CD4-positive, alpha-beta T cell treated with Interleukin-6 for 4 hours (primary cell): ENCODE measurements at places on chromosomes 2 and 18.

DNA sequence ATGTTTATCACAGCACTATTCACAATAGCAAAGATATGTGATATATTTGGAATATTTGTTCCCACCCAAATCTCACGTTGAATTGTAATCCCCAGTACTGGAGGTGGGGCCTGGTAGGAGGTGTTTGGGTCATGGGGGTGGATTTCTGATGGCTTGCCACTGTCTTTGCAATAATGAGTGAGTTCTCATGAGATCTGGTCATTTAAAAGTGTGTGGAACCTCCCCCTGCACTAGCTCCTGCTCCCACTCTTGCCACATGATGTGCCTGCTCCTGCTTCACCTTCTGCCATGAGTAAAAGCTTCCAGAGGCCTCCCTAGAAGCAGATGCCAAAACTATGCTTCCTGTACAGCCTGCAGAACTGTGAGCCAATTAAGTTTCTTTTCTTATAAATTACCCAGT lies 72.2 kb upstream of the DYNC1I2 start:
- no peak for DNase-seq

DNA sequence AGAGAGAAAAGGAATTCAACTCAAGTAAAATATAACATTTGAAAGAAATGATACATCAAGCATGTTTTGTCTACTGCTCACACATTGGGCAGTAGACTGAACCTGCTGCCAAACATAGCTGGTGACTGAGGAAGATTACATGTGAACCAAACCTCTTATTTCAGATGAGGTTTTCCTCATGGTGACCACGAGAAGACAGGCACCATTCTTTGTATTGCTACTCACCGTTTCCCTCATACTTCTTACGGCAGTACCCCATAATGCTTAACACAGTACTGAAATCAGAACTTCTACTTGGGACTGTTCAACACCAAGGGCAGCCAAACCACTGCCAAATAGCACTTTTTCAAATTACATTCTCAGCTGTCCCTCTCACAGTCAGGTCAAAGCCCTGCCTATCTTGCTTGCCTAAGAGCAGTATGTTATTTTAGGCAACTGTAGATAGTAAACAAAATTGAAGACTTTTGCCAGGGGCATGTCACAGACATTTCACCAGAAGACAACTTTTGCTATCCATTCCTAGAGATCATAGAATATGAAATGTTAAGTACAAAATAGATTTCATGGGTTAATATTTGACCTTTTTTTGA lies 167.1 kb upstream of the DOK6 start:
- no peak for DNase-seq

- no peak for DNase-seq
Observed at GRCh38 chr2:195408196-195408595, 248.8 kb upstream of the SLC39A10 start.

GRCh38 chr2:128551435-128551834 lies 232.8 kb upstream of the HS6ST1 start:
- DNase-seq = no peak

DNA sequence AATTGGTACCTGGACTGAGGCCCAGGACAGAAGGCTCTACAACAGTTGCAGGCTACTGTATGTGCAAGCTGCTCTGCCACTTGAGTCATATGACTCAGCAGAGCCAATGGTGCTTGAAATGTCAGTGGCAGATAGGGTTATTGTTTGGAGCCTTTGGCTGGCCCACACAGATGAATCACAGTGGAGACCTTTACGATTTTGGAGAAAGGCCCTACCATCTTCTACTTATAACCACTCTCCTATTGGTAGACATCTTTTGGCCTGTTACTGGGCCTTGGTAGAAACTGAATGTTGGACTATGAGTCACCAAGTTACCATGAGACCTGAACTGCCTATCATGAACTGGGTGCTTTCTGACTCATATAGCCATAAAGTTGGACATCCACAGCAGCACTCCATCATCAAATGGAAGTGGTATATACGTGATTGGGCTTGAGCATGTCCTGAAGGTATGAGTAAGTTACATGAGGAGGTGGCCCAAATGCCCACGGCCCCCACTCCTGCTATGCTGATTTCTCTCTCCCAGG lies 88.9 kb upstream of the NRXN1 start:
- no peak for DNase-seq

DNA sequence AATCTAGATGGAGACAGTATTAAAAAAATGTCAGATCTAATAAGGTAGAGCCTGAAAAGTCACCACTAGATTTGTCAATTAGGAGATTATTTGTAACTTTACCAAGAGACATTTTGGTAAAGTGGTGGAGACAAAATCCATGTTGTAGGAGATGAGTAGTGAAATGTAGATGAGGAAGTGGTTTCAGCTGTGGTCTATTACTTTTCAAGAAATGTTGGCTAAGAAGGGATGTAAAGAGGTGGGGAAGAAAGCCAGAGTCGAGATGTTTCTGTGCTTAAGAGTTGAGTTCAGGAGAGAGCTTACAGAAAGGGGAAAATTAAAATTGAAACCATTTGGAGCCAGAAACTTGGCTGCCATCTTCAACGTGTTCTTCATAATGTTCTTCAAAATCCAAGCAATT lies 22.2 kb downstream of the ACVR2A start:
- no peak for DNase-seq

GRCh38 chr2:5691221-5691984 lies 781 bp upstream of the SOX11 start:
- DNase-seq = no peak

DNA sequence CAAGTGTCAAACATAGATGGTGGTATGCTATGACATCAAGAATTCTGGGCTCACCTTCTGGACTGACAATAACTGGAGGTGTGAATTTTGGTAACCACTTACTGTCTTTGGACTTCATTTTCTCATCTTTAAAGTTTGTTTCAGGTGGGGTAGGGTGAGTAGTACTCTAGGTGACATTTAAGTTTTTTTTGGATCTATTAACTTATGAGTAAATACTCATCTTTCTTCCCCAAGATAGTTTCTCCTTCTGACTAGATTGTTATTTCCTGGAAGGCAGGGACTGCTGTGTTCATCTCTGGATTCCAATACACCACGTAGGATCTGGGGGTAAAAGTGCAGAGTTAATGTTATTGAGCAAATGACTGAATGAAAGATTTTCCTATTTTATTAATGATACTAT lies 55.9 kb downstream of the ICOS start:
- DNase-seq = no peak

- DNase-seq = no peak
Observed at GRCh38 chr2:147440734-147441133, 404.1 kb upstream of the ACVR2A start.

DNA sequence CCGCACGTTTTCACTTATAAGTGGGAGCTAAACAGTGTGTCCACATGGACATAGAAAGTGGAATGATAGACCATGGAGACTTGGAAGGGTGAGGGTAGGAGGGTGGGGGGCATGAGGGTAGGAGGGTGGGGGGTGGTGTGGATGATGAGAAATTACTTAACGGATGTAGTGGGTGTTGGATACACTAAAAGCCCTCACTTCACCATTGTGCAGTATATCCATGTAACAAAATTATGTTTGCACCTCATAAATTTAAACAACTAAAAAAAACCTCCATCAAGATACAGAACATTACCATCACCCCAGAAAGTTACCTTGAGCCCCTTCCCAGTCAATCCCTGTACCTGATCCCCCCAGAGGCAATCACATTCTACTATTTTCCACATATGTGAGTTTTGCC lies 26.2 kb downstream of the HK2 start:
- DNase-seq = no peak

DNA sequence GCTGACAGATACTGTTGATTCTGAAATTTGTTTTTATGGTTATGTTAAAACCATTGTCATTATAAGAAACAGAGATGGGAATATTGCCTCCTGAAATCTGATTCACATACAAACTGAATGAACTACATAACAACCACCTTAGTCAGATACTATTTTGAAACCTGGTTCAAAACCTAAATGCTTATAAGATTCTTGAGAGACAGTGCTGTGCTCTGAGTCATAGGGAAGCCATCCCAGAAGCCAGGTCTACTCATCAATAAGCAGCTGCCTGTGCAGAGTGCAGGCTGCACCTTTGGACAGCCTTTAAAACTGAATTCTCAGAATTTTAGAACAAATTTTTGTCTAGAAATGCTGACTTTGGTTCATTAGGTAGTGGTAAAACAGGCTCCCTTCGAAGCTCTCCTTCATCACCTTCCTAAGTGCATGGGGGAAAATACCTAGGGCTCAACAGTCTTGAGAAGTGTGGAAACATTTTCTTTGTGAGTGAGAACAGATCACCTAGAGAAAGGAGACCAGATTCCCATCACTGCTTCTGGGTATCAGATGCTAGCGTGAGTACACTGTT lies at the start of gene SERPINB7:
SERPINB7 (plus strand) TSS at position 253 of the 565 bp plus-strand sequence. CDS start 6,955 bp downstream, outside the sequence.
- DNase-seq = no peak

DNA sequence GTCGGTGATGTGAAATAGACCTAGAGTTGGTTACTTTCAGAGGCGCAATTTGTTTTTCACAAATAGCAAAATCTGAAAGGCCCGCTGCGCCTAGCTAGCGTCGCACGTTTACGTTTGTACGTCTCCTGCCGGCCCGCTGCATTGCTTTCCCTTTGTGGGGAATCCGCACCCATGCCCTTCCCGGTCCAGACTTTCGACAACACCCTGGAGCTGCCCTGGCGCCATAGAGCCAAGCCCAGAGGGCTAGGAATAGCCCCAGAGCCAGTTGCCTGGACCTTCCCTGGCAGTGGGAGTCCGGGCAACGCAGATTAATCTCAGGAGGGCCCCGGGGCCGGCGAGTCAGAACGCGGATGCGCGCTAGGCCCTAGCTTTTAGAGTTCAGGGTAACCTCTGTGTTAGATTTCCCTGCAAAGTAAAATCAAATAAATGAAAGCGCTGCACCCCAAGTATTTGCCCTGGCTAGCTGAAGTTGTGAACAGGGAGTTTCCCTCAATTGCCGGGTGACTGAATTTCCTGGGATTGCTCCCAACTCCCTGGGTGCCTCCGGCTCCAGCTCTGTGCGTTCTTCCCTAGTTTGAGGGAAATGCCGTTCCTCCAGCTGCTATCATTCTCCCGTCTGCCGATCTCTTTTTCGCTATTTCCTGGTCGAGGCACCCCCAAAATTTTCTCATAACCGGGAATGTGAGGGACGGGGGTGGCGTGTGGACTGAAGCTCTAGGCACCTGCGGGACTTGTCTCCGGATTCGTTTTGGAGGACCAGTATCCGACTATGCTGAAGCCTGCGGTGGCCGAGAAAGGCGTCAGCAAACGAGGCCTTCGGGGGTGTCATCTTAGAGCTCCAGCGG lies 1.2 kb upstream of the EN1 start:
- DNase-seq = no peak

- no peak for DNase-seq
Observed at GRCh38 chr18:63440881-63441280, 18.6 kb upstream of the VPS4B start.

GRCh38 chr2:233414273-233414654 lies 60.0 kb downstream of the DGKD start:
- no peak for DNase-seq

DNA sequence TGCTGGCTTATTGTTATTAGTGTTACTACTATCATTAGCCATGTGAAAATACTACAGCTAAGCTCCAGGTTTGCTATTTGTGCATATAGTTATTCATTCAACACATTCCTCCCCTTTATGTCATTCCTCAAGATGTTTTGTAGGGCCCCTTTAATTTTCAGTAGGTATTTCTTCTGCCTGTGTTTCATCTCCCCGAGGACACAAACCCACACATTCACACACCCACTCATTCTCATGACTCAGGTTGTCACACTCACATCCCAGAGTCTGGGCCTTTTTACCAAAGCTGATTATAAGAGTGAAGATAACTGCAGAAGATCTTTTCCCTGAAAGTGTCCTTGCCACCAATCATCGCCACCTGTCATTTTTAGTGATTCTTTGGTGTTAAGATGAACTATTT lies 68.6 kb upstream of the SPOPL start:
- DNase-seq = no peak

GRCh38 chr2:66535574-66536289 lies 100.8 kb downstream of the MEIS1 start:
- no peak for DNase-seq

- DNase-seq = no peak
Observed at GRCh38 chr18:52222211-52222610, 117.8 kb upstream of the DCC start.

DNA sequence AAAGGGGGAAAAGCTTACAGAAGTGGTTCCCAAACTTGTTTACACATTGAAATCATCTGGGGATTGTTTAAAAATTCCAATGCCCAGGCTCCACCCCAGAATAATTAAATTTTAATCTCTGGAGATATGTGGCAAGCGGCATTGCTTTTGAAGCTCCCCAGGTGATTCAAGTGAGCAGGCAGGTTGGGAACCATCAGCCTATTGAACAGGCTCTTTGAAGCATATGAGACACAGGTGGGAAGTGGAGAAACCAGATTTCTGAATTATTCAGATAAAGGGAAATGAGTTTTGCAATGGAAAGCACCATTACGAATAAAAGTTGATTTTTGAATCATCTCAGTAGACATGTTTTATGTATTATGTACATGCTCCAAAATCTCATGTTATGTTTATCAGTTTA lies 57.6 kb upstream of the NOSTRIN start:
- no peak for DNase-seq

- no peak for DNase-seq
Observed at GRCh38 chr2:11574176-11575046, 40.6 kb downstream of the GREB1 start.

DNA sequence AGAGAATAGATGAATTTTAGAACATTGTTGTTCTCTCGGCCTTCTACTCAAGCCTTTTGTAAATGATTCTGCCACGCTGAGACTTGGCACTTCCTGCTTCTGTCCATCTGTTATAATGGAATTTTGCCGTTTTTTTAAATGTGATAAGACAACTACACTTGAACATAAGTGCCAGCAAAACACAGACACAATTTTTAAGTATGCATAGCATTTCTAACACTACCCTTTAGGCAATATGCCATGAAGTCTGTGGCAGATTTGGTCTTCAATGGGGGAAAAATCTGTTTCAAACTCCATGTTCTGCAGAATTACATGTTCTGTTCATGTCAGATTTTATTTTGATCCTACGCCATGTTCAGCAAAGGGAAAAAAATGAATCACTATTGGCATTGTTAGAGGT lies 1170.7 kb upstream of the SLC39A10 start:
- DNase-seq = no peak

- DNase-seq = no peak
Observed at GRCh38 chr18:44889111-44889510, 208.4 kb downstream of the SETBP1 start.

DNA sequence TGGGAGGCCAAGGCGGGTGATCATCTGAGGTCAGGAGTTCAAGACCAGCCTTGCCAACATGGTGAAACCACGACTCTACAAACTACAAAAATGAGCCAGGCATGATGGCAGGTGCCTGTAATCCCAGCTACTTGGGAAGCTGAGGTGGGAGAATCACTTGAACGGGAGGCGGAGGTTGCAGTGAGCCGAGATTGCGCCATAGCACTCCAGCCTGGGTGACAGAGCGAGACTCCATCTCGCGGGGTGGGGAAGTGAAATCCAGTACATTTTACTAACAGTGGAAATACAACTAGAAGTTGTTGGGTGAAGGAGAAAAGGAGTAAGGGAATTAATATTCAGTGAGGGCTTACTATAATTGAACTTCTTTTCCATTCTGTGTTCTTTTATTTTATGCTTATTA lies 13.2 kb upstream of the ENOSF1 start:
- DNase-seq = no peak

DNA sequence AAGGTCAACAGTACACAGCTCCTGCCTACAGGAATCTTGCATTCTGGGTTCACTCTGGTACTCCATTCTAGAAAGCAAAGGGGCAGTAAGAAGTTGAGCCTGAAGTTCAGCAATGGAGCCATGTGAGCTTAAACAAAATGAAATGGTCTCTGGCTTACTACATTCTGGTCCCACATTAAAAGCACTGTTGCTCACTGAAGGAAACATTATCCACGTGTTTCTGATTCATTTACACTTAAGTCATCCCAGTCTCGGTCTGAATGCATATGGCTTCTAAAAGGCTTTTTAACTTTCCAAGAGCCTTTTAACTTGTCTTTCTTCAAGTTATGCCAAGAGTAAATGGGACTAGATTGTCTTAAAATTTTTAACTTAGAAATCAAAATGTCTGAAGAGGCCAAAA lies 177.8 kb downstream of the LNPK start:
- DNase-seq = no peak
